ENCODE measurements at places on chromosomes 3 and 15. TPM values are rescaled to one million over a fixed set of nuclear protein-coding genes. Genes with fewer than 3 reads are reported as not detected.
A peak's percentile ranks its signal among the peaks of the same experiment; 100 is the strongest.

GRCh38 chr15:68493629-68494028, 61.7 kb upstream of the ITGA11 start:
- H3K36me3 ChIP-seq: no peaks in the 10 kb centered on the region
- peak overlapping the region; percentile 3 for H3K27ac ChIP-seq
- H3K4me1 ChIP-seq: peaks cover 26% of the 10 kb centered on the region
- no peaks in the 10 kb centered on the region for H3K27me3 ChIP-seq
- DNase-seq: no peak

GRCh38 chr3:58260261-58260731, 22.7 kb downstream of the ABHD6 start:
- no peak overlapping the region for H3K4me3 ChIP-seq
- H3K27me3 ChIP-seq: no peaks in the 10 kb centered on the region
- H3K36me3 ChIP-seq: no peaks in the 10 kb centered on the region

DNA sequence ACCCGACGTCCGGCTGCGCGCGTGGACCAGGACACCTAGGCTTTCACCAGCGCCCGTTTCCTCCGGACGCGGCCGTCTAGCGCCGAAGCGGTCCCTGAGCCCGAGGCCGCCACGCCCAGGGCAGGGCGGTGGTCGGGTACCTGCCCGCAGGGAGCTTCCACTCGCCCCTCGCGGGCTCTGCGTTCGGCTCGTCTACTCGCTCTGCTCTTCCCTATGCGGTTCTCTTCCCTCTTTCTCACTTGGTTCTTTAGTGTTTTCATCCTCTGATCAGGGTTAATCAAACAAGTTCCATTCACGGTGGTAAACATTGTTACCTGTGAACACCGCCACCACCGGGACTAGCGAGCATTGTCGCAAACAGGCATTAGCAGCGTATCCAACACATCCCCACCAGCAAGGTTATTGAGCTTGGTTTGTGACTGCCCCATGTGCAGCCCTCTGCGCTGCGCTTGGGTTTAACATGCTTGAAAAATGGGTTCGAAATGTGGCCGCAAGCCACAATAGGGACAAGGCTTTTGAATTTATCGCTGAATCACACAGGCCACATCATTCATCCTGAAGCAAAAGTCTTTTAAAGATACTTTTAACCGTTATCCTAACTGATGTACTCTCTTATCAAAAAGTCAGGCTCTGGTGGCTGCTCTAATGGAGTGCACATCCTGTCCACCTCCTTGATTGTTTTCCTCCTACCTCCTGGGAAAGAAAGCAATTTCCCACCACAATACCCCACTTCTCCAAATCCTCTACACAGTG, 843 bp upstream of the CD47 start:
- H3K4me1 ChIP-seq: peaks cover 14% of the 10 kb centered on the region
- no peaks in the 10 kb centered on the region for H3K36me3 ChIP-seq
- H3K4me3 ChIP-seq: peak overlapping the region; percentile 81
- H3K27ac ChIP-seq: peak overlapping the region; percentile 61

DNA sequence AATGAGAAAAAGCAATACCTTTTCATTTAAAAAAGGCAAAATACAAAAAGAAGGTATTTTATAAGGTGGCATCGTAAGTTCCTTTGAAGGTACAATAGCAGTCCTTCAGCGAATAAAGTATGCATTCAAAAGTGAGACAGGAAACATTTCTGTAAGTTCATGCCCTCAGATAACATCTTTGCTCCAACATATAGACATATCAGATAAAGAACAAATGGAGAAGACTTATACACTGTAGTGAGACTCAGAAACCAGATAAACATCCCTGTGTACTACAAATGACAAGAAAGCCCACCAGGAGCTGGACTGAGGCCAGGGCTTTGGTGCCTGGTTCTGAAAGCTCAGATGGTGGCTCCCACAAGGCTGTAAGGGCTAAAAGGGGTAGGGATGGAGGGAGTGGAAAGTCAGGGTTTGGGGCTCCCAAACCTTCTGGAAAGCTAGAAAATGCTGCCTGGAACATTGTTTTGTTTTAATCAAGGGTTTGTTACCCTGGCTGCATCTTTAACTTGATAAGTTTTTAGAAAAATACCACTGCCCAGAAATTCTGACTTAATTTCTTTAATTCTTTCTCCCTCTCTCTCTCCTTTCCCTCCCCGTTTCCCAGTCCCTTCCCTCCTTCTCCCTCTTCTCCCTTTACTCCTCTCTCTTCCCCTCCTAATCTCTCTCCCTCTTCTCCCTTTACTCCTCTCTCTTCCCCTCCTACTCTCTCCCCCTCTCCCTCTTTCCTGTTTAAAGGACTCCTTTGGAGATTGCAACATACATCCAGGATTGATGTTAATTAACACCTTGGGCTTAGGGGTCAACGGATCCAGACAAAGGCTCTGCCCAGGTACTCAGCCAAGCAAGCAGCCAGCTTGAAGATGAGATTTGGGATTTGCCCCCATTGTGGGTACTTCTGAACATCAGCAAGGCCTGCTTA, 126.1 kb downstream of the AQP9 start:
- no peak overlapping the region for H3K27ac ChIP-seq
- no peaks in the 10 kb centered on the region for H3K36me3 ChIP-seq
- no peaks in the 10 kb centered on the region for H3K27me3 ChIP-seq
- H3K4me1 ChIP-seq: no peaks in the 10 kb centered on the region
- no peak overlapping the region for H3K4me3 ChIP-seq
- DNase-seq: no peak

DNA sequence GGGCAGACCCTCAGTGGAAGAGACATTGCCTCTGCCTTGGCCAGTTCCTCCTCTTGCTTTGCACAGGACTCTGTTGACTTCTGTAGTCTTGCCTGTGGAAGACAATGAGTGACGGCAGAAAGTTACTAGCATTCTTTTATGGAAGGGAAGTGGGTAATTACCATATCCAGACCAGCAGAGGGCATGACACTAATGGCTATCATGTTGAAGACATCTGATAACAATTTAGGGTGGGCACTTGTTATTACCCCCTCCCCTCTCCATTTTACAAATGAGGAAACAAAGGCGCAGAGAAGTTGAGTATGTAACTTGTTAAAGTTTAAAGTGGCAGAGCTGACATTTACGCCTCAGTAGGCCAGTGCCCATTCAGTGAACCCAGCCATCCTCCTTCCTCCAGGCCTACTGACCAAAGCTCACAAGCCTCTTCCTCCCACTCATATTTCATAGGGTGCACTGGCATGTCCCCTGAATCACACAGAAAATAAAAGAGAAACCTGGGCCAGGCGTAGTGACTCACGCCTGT, 48.2 kb upstream of the FMN1 start:
- peaks cover 34% of the 10 kb centered on the region for H3K4me1 ChIP-seq
- peaks cover 4% of the 10 kb centered on the region for H3K27me3 ChIP-seq
- H3K27ac ChIP-seq: peak overlapping the region; percentile 89
- DNase-seq: peak; percentile 27
- no peak overlapping the region for H3K4me3 ChIP-seq

DNA sequence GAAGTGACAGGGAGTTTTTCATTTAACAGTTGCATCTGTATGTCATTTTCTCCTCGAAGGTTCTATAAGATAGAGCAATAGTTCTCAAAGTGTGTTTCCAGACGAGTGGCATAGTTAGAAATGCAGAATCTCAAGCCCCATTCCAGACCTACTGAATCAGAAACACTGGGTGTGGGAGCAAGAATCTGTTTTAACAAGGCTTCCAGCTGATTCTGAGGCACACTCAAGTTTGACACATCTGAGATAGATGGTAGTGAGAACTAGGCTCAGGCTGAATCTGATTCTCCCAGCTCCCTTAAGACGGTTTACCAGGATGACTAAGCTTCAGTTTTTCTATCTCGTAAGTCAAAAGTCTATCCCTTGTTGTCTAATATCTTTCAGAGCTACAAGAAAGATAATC, 159.8 kb upstream of the NUDT16 start:
- peaks cover 39% of the 10 kb centered on the region for H3K4me1 ChIP-seq
- H3K36me3 ChIP-seq: no peaks in the 10 kb centered on the region
- H3K27me3 ChIP-seq: no peaks in the 10 kb centered on the region
- DNase-seq: peak; percentile 95
- peak overlapping the region; percentile 54 for H3K27ac ChIP-seq
- H3K4me3 ChIP-seq: no peak overlapping the region

DNA sequence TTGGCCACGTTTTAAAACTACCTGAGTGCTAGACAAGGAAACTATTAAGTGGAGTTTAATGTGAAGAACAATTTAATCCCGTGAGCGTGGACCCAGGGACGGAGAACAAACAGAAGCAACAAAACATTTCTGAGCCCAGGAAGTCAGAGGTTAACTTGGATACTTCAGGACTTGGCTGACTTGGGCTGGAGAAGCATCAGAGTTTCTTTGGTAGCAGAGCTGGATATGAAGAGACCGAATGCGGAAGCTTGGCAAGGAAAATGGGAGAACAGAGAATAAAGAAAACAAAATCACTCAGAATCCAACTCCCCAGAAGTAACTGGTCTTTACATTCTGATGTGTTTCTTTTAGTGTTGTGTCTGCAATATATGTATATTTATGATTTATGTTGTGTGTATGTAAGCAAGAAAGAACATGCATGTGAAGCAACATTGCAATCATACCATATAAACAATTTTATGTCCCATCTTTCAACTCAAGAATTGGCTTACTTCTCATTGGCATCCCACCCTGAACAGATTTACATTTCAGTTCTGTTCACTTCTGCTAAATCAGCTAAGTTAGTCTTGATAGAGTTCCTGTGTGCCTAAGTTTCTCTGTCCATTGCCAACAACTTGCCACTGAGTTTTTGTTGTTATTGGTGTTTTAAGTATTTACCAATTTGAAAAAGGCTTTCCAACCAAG, 17.2 kb upstream of the PLOD2 start:
- no peaks in the 10 kb centered on the region for H3K36me3 ChIP-seq
- no peak overlapping the region for H3K4me3 ChIP-seq

DNA sequence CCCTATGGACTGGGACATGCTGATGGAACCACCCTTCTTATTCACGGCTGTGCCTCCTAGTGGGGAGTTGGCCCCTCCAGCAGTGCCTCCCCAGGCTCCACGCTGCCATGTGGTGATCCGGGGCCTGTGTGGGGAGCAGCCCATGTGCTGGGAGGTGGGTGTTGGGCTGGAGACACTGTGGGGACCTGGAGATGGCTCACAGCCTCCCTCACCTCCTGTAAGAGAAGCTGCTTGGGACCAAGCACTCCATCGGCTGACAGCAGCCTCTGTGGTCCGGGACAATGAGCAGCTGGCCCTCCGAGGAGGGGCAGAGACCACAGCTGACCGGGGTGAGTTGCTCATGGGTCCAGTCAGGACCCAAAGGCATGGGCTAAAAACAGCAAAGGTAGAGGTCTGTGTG, 9.1 kb downstream of the ALG3 start:
- H3K36me3 ChIP-seq: peaks cover 2% of the 10 kb centered on the region
- H3K4me3 ChIP-seq: no peak overlapping the region
- no peak overlapping the region for H3K27ac ChIP-seq
- H3K4me1 ChIP-seq: no peaks in the 10 kb centered on the region
- DNase-seq: no peak

- peaks cover 4% of the 10 kb centered on the region for H3K4me1 ChIP-seq
- peaks cover 22% of the 10 kb centered on the region for H3K36me3 ChIP-seq
- H3K4me3 ChIP-seq: no peak overlapping the region
Observed at GRCh38 chr15:25090073-25090733, 135.4 kb downstream of the SNRPN start.

DNA sequence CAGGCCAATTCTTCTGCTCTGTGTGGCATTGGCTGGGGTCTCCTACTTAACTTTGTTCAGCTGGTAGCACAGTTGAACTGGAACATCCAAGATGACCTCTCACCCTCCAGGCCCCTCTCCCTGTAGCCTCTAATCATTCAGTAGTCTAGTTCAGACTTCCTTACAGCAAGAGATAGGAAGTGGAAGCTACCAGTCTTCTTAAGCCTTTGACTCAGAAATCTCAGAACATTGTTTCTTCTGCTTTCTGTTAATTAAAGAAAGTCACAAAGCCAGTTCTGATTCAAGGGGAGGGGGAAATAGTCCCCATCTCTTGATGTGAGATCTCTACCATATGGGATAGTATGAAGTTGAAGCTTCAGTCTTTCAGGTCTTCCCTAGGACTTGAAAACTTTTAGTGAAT, 18.8 kb upstream of the SACM1L start:
- H3K4me1 ChIP-seq: peaks cover 33% of the 10 kb centered on the region
- DNase-seq: no peak
- peaks cover 14% of the 10 kb centered on the region for H3K36me3 ChIP-seq
- H3K4me3 ChIP-seq: no peak overlapping the region
- H3K27me3 ChIP-seq: no peaks in the 10 kb centered on the region
- no peak overlapping the region for H3K27ac ChIP-seq

DNA sequence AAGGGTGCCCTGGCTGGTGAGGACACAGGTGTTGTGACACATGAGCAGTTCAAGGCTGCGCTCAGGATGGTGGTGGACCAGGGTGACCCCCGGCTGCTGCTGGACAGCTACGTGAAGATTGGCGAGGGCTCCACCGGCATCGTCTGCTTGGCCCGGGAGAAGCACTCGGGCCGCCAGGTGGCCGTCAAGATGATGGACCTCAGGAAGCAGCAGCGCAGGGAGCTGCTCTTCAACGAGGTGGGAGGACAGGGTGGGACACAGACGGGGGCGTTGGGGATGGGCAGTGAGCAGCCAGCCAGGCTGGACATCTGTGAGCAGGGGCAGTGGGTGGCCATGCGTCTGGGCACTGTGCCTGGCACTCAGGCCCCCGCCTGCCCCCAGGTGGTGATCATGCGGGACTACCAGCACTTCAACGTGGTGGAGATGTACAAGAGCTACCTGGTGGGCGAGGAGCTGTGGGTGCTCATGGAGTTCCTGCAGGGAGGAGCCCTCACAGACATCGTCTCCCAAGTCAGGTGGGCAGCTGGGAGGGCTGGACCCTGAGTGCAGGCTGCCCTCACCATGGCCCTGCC, 10.3 kb downstream of the ANKRD63 start:
- no peak overlapping the region for H3K27ac ChIP-seq
- H3K4me3 ChIP-seq: no peak overlapping the region
- H3K4me1 ChIP-seq: peaks cover 3% of the 10 kb centered on the region
- H3K27me3 ChIP-seq: no peaks in the 10 kb centered on the region
- DNase-seq: no peak
- no peaks in the 10 kb centered on the region for H3K36me3 ChIP-seq

DNA sequence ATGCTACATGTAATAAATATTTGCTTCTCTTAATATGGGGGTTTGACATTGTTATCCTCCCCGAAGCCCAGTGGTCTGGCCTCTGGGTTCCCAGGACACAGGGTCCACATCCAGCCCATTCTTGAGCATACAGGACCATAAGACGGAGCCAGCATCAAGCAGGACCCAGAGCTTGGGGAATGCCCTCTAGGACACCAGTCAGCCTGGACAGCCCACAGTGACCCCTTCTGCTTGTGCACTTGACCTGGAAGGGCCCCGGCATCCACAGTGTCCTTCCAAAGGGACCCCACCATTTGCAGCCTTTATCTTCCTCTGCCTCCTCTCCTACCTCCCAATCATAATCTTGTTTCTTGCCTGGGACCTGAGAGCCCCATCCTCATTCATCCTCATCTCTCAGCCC, 46.2 kb upstream of the IREB2 start:
- no peak overlapping the region for H3K27ac ChIP-seq
- no peaks in the 10 kb centered on the region for H3K4me1 ChIP-seq
- H3K36me3 ChIP-seq: no peaks in the 10 kb centered on the region
- H3K4me3 ChIP-seq: no peak overlapping the region
- peaks cover 22% of the 10 kb centered on the region for H3K27me3 ChIP-seq

GRCh38 chr15:61396235-61396919, 167.3 kb upstream of the RORA start:
- no peaks in the 10 kb centered on the region for H3K4me1 ChIP-seq
- DNase-seq: no peak
- H3K27ac ChIP-seq: no peak overlapping the region
- H3K4me3 ChIP-seq: no peak overlapping the region
- no peaks in the 10 kb centered on the region for H3K27me3 ChIP-seq

The CCK gene
- not detected for total RNA-seq

The AHSG gene
- total RNA-seq: not detected

The ZNF660 gene
- total RNA-seq: 5.5 TPM

The GRIP2 gene
- 3.3 TPM for total RNA-seq

The ST3GAL6 gene
- 4.8 TPM for total RNA-seq

The ANKRD63 gene
- not detected for total RNA-seq

The RRP9 gene
- total RNA-seq: 22.9 TPM

The CXCR6 gene
- not detected for total RNA-seq
